ENCODE measurements at places on chromosomes 4 and X.

GRCh38 chr4:155854582-155855226 is 11.4 kb downstream of the ASIC5 start:
- no peak for DNase-seq

DNA sequence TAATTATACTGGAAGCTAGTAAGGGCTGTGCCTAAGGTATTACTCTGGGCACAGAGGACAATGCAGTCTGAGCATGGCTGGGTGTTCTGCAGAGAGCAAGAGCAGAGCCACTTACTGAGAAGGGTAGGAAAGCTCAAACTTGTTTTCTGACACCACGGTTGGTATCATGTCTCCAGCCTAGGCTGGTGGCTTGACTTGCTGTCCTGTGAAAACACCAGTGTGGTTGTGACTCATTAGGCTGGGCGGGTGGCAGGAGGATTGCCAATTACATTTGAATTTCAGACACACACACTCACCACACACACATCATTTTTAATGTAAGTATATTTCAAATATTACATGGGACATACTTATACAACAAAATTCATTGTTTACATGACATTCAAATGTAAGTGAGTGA is 19.7 kb upstream of the MTM1 start:
- DNase-seq, result peak; percentile 43

DNA sequence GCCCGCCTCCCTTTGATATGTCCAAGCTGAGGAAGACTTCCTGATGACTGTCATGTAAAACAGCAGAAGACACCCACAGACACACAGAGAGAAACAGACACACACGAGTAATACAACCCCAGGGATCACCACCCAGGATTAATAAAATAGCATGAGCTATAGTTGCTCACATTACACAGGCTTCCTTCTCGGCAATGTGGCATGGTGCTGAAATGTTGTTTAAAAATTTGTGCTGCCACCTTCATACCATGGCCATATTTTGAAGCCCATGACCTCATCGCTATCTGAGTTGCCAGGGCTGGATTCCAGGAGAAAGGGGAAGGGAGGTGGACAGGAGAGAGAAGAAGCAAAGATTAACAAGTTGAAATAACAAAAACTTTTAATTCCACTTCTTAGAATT is 111.7 kb downstream of the SYNPO2 start:
- DNase-seq, result no peak

- no peak for DNase-seq
Observed at GRCh38 chr4:152301381-152301780, 234.5 kb downstream of the FBXW7 start.

- no peak for DNase-seq
Observed at GRCh38 chr4:123783921-123784320, 387.3 kb downstream of the SPRY1 start.

DNA sequence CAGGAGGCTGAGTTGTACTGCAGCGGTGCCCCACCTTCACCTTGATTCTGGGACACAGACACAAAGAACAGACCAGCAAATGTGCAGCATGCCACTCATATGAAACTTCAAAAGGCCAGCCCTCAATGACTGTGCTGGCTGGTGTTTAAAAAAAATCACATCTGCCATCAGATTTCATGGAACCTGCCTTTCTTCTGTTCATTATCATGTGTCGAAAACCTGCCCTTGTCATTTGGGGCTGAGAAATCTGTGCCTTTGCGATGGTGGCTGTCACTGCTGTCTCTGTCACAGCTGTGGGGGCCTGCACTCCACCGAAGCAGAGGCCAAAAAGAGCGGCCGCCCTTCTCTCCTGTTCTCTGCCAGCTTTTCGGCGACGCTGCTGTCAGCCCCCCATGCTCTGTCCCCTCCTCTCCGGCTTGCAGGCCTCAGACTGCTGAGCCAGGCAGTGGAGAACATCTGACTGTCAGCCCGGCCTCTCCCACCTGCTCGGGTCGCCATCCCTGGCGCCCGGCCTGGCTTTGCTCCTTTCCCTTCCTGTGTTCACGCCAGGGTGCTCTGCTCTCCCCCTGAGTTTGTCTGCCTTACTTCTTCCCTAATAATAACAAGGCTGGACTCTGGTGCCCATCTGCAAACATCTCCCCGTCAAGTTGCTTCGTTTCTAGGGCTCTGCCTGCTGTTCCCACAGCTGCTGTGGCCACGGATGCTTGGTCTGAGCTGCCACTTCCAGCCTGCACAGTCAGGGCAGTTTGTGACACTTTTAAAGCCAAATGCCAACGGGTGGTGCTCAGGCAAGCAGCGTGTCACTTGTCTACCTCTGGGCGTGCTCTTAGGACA is 355.2 kb downstream of the UNC5C start:
- DNase-seq, result no peak

- no peak for DNase-seq
Observed at GRCh38 chrX:68365341-68365740, 68.0 kb downstream of the OPHN1 start.

- DNase-seq, result no peak
Observed at GRCh38 chrX:74449937-74450330, 28.6 kb downstream of the SLC16A2 start.

- DNase-seq, result no peak
Observed at GRCh38 chr4:54566608-54567007, 91.1 kb upstream of the KIT start.

- no peak for DNase-seq
Observed at GRCh38 chr4:12612876-12613275, 871.3 kb downstream of the RAB28 start.

DNA sequence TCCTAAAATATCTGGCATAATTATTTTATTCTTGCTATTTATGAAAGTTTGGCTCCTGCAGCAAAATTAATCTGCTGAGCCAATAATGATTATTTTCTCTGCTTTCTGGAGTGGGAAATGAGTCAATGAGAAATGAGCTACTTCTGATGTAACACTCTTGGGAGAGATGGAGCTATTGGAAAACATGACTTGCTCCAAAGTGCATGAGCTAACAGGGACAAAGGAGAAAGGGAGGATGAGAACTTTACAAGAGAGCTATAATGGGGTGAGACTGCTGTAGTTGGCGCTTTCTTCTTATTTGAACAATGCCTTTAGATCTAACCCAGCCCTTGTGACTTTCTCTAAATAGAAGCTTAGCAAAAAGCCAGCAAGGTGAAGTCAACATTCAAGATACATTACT is 615.1 kb downstream of the ANKRD50 start:
- no peak for DNase-seq

DNA sequence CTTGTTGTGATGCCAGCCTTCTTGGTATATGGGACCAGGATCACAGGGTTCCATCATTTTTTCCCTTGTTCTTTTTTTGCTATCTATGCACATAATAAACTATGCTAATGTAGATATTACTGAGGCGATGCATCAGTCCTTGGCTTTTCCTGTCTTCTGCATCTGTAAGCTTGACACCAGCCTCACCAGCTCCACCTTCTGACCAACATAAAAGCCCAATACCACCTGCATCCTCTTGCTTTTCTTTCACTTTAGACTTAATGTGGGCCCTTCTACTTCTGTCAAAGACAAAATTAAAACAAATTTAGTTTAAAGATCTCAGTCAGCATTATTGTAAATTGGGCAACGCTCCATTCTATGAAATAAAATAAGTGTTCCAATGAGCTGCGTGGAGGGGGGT is 1718.8 kb upstream of the PCDH10 start:
- no peak for DNase-seq

GRCh38 chr4:166435449-166435848 is 562.4 kb downstream of the TLL1 start:
- DNase-seq, result no peak

- DNase-seq, result no peak
Observed at GRCh38 chrX:54785901-54786300, 12.2 kb downstream of the ITIH6 start.

- no peak for DNase-seq
Observed at GRCh38 chr4:78079726-78080430, 22.8 kb downstream of the FRAS1 start.

DNA sequence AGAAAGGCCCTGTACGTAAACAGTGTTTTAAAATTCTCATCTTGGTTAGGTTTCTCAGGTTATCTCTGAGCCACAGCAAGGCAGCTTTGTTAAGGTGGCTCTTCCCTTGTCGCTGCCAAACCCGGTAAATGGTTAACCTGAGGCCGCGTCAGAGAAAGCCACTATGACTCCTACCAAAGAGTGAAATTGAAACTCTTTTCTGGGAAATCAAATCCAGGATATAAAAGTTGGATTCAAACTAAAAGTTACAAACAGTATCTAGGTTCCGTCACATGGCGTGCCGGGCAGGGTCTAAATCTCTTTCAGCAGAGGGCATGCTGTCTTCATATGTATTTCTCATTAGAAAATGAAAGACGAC is 433 bp downstream of the MMAA start:
- DNase-seq, result peak; percentile 66

DNA sequence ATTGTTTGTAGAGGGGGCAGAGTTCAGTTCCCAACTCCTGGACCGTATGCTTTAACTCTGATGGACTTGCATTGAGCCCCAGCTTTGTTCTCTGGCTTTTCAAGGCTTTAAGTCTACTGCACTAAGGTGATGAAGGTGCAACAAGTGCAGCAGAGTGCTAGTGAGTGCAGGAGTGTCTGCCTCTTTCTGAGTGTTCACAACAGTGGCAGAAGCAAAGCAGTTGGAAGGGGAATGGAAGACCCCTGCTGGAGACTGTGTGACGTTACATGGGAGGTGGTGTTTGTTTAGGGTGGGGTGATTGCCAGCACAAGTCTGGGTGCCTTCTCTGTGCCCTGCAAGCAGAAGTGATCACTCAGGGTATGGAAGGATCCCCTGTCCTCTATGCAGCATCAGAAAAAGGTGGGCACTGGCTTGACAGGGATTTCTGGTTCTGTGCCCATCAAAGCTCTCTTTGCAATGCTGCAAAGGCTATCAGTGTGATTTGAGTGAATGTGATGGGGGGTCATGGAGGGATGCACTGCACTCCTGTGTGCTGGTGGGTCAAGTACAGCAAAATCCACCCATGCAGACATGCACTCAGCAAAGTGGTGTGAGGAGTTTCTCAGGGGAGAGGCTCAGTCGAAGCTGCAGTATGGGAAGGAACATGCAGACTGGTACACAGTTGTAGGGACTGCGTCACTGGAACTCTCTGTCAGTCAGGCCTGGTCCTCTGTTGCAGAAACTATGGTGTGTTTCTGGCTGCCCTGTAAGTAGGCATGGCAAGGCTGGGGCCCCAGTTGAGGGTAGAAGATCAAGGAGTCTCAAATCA is 70.9 kb upstream of the UGT2B7 start:
- no peak for DNase-seq

DNA sequence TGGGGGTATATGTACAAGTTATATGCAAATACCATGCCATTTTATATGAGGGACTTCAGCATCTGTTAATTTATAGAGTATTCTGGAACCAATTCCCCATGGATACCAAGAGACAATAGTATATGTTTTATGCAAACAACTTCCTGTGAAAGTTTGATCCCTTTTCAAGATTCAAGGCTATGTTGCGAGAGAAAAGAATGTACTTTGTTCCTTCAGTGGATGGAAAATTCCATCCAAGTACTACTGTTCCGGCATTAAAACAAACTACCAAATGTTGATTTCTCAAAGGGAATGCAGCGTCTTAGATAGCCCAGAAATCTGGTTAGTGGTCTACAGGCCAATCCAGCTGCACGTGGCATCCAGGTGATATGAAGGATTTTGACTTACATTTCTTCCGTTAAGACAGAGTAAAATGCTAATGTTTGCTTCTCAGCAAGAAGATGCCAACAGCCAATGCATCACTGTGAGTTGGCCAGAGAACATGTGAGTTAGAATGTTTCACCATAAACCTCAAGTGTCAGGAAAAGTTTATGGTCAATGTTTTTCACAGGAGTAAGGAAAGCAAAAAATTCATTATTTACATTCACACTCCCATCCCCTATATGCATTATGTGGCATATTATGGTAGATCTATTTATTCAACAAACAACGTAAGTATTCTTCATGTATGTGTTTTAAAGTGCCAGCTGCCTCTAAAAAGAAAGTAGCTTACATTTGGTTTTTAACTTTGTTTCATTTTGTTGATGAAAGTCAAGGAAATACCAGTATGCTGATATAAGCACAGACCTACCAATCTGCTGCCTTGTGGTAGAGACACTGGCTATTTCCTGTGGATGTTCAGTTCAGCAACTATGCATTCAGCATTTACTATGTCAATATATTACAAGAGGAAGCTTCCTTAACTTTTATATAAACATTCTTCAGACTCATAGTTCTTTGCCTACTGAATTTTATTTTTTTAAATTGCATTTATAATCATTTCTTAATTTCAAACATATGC is 44.4 kb downstream of the METTL14 start:
- DNase-seq, result peak; percentile 5

DNA sequence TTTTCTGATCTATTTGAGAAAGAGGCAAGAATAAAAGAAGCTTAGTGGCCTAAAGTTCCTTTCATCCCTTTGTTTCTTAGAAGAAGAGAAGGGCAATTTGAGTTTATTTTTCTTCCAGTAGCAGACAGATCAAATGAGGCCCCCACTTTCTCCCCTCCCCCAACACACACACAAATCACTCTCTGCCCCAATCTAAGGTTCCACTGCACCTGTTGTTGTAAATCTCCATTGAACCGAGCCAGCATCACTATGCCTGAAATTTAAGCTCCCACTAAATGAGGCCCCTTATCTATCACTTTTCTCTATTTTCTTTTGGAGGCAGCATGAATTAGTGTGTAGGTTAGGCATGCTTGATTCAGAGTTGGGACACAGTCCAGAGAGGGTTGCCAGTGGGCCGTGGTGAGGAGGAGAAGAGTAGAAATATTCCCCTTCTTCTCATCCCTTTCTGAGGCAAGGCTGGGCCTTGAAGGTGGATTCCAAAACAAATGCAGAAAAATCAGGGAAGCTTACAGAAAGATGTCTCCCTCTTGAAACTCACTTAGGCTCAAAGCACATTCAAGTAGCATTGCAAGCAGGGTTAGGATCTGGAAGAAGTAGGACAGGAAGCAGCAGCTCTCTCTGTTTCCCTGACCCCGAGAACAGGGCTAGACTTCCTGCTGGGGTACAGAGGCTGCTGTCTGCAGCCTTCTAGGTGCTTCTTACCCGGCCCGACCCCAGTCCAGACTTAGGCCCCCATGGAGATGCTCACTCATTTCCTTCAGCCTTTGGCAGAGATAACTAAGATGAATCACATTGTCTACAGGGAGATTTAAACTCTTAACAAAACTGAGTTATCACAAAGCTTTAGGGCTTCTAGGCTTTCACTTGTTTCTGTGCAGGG is 70.7 kb downstream of the RASL11B start:
- DNase-seq, result no peak

DNA sequence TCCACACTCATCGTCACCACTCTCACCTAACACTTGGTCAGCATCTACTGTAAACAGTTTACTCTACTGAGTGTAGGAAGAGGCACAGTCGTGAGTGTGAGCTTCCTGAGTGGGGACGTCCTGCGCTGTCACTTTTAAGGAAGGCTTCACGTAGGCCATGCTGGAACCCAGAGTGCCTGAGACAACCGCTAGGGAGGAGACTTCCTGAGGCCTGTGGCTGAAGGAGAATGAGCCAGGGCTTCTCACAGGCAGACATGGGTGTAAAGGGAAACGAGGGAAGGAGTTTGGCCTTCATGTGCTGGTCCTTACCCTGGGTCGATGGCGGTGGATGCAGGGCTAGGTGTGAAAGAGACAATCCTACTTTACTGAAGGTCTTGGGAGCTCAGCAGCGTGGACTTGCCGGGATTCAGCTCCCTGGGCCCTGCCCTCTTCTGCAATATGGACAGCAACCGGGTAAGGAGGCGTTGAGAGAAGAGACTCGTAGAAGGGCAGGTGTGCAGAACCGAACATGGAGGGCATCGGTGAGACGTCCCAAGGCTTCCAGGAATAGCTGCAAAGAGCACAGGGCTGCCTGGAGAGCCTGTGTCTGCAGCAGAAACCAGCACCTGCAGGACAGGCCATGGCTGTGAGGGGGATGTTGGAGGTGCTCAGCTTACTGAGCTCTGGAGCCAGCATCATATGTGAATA is 48.7 kb upstream of the TLR3 start:
- DNase-seq, result no peak

All from CD4-positive, alpha-beta T cell treated with Interleukin-4 for 4 hours (primary cell).